Ureter (tissue), 1 donor: ENCODE measurements at places on chromosomes 1 and 21. TPM values are rescaled to one million over a fixed set of nuclear protein-coding genes. Genes with fewer than 3 reads are reported as not detected.

The FAM163A gene
- total RNA-seq: 0.16 TPM

The FAM110D gene
- total RNA-seq: 7.9 TPM

The LENEP gene
- 0.94 TPM for total RNA-seq

The AGPAT3 gene
- 84.7 TPM for total RNA-seq

The NOS1AP gene
- total RNA-seq: 7.0 TPM

The SPRR2B gene
- not detected for total RNA-seq

The AMY1A gene
- not detected for total RNA-seq

The HHAT gene
- total RNA-seq: 19.9 TPM

The COL16A1 gene
- total RNA-seq: 110 TPM

The ANKRD34A gene
- 0.47 TPM for total RNA-seq

The SPTA1 gene
- not detected for total RNA-seq

The ACTL8 gene
- total RNA-seq: not detected

The FCRL3 gene
- not detected for total RNA-seq

The TFB2M gene
- total RNA-seq: 13.6 TPM

The KIF2C gene
- 3.5 TPM for total RNA-seq

The AK2 gene
- total RNA-seq: 203 TPM

The ACP6 gene
- 64.9 TPM for total RNA-seq

The BEND5 gene
- total RNA-seq: 8.3 TPM

The SH3BGR gene
- total RNA-seq: 11.8 TPM

The LMX1A gene
- not detected for total RNA-seq

The TSPEAR gene
- total RNA-seq: 0.10 TPM

The TRMT1L gene
- 27.1 TPM for total RNA-seq

The RAB3B gene
- 1.4 TPM for total RNA-seq

The EPHA10 gene
- total RNA-seq: 4.4 TPM

The CYB5RL gene
- 6.7 TPM for total RNA-seq

The HCRTR1 gene
- total RNA-seq: not detected

The DAB1 gene
- total RNA-seq: 12.2 TPM

The TATDN3 gene
- 11.0 TPM for total RNA-seq

The LRRIQ3 gene
- 1.6 TPM for total RNA-seq

The PRAMEF5 gene
- not detected for total RNA-seq

The TINAGL1 gene
- total RNA-seq: 218 TPM

The ADAMTS1 gene
- 145 TPM for total RNA-seq

The TCHH gene
- total RNA-seq: not detected

The PGBD5 gene
- 1.8 TPM for total RNA-seq

The MECR gene
- 49.0 TPM for total RNA-seq

The FMO4 gene
- 5.1 TPM for total RNA-seq

The FALEC gene
- not detected for total RNA-seq

The MPZ gene
- total RNA-seq: 3.1 TPM

The ASPM gene
- total RNA-seq: 0.42 TPM

The YIPF1 gene
- total RNA-seq: 30.1 TPM

The CD46 gene
- total RNA-seq: 348 TPM

The FCRL6 gene
- total RNA-seq: 0.49 TPM

The LCA5L gene
- total RNA-seq: 3.0 TPM
